Ascending aorta (tissue), 2 donors: ENCODE measurements at places on chromosomes 6 and 20. TPM values are rescaled to one million over a fixed set of nuclear protein-coding genes. Genes with fewer than 3 reads are reported as not detected.

Gene HLA-DPB1
- 72.7 TPM for total RNA-seq

Gene SPEF1
- total RNA-seq, result not detected

Gene BANF2
- total RNA-seq, result not detected

Gene TRIM10
- total RNA-seq, result not detected

Gene KIAA1755
- 15.2 TPM for total RNA-seq

Gene HLA-DMB
- 26.8 TPM for total RNA-seq

DNA sequence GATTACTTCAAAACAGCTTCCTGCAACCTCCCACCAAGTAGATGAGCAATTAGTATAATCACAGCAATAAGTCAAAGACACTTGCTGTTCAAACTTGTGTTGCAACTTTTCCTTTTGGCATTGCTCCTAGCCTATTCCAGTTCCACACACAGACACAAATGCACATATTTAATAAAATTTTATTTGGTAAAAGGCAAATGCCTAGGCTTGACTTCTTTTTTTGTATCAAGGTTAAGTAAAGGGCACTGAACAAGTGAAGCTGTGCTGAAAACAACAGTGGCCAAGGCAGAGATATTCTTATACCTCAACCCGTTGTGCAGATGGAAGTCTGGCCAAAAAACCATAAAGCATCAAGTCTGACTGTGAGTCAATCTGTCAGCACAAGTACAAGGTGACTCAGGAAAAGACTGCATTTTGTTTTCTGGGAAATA, 708.4 kb upstream of the CITED2 start:
- DNase-seq, result no peak

DNA sequence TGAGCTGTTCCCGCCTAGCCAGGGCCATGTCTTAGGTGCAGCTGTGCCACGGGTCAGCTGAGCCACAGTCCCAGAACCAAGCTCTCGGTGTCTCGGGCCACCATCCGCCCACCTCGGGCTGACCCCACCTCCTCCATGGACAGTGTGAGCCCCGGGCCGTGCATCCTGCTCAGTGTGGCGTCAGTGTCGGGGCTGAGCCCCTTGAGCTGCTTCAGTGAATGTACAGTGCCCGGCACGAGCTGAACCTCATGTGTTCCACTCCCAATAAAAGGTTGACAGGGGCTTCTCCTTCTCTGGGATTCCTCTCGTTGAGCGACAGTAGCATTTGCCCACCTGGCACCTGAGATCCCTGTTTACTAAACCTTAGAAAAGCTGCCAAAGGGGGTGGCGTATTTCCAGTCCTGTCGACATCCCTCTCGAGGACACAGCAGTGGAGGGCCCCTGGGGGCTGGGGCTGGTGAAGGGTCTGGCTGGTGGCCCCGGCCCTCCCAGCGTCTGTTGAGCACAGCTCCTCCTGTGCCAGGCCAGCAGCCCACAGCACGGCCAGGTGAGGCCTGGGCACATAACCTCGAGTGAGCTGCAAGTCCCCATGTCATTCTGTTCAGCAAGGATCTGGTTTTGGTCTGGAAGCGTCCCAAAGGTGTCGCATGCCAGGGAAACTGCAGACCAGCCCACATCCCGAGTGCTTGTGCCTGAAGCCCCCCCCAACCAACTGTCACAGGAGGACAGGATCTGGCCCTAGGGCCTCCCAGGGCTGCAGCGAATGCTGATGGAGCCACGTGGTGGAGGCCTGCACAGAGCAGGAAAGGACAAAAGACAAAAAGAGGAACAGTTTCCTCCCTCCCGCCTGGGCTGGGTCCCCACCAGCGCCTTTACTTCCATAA, 21.2 kb upstream of the PYGB start:
- no peak for DNase-seq

DNA sequence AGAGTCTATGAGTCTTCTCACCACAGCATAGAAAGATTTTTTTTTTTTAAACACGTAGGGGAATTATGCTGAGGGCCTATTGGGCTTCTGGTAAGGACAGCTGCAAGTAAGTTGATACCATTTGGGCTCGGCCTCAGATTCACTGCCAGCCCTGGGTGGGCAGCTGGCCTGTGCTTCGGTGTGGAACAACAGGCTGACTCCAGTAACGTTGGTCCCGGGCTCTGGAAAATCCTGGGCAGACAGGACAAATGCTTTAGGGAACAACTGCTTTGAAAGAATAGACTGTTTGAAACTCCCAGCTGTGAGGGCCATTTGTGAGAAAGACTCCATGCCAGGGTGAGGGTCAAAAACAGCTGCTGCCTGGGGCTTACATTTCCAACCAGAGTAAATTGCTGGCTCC, 366.5 kb downstream of the QKI start:
- no peak for DNase-seq

DNA sequence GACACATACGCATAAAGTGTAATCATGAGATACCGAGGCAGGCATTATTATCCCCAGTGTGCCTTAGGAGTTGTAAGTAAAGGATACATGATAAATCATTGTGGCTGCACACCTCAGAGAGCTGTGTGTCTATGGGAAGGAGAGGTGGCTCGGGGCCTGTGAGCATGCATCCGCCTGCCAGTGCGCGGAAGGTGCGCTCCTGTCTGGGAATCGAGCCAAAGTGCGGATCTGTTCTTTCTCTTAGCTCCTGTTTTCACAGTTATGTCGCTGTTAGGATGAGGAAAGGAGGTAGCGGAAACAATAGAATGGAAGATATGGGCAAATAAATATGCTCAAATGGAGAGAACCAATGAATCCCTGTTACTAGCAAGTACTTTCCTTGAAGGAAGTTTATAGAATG, 98.0 kb downstream of the ANKRD6 start:
- DNase-seq, result no peak

GRCh38 chr20:1417273-1417672, 24.4 kb upstream of the FKBP1A start:
- DNase-seq, result no peak

GRCh38 chr6:100203400-100203799, 209.4 kb upstream of the MCHR2 start:
- DNase-seq, result no peak

- DNase-seq, result no peak
These were observed 146.4 kb downstream of the AKAP7 start for GRCh38 chr6:131281471-131282270.
